GM19239 (cell line): ENCODE measurements at places on chromosomes 3 and 15.
A peak's percentile ranks its signal among the peaks of the same experiment; 100 is the strongest.

DNA sequence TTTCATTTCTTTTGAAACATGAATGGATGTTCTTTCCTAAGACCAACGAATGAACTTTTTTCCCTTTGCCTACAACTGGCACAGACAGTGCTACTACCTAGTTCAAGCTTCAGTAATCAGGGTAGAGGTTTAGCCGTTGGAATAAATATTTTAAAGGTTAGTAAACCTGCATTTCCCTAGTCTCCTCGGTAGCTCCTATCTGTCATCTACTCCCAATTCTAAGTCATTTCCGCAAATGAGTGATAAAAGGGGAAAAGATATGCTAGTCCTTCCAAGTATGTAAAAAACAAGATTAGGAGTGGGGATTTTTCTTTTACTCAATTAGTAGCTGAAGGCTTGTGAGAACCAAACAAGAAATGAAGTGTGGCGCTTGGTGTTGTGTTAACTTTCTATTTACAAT is 15.2 kb downstream of the SLTM start:
- no peak for DNase-seq

DNA sequence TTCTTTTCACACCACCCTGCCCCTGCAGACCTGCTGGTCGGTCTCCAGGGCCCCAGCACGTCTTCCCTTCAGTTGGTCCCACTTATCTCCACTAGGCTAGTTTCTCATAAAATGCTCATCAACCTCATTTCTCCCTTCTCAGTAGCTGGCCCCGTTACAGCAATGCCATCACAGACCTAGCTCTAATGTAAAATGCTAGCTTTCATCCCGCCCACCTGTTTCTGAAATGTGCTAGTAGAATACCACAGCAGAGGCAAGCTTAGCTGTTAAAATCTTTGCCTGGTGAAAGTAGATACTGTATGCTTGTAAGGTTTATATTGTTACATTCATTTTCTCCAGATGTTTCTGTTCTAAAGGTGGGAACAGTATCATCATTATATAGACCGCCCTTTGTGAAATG is 13.1 kb downstream of the MKRN2OS start:
- no peak for DNase-seq

- DNase-seq, result no peak
Observed at GRCh38 chr3:39228496-39228895, 36.1 kb upstream of the XIRP1 start.

GRCh38 chr3:23019596-23020300 is 183.4 kb upstream of the UBE2E2 start:
- DNase-seq, result no peak

DNA sequence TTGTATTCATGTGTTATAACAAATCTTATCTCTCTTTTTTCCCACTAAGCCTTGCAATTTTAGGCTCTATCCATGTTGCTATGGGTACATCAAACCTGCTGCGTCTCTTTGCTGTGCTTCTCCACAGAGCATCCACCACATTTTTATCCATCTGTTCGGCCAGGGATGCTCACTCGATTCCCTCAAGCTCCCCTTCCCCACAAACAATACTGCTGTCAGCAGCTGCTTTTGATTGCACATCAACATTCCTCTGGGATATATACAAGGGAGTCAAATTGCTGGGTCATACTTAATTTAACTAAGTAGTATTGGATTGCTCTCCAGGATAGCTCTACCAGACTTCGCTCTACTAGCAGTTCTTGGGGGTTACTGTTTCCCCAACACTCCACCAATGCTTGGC is 36.8 kb downstream of the TMEM108 start:
- DNase-seq, result no peak

DNA sequence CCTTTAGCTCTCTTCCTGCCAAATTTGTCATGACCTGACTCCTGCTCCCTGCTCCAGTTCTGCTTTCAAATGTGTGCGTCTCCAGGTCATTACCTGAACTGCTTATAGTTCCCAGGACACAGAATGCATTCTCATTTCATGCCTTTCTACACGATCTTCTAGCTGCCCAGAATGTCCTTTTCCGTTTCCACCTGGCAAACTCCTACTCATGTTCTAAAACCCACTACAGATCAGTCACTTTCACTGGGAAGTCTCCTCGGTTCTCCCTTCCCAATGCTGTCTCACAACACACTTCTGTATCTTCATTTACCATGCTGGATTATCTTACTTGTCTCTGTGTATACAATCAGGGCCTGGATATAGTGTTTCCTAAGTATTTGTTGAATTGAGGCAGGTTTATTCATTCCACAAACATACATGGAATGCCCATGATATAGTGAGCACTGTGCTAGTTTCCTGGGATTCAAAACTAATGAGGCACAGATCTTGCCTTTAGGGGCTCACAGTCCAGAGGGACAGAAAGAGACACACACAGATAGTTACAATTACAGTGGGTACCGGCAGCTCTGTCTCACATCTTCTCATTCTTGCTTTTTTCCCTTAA is 1.6 kb upstream of the NOX5 start:
- no peak for DNase-seq

DNA sequence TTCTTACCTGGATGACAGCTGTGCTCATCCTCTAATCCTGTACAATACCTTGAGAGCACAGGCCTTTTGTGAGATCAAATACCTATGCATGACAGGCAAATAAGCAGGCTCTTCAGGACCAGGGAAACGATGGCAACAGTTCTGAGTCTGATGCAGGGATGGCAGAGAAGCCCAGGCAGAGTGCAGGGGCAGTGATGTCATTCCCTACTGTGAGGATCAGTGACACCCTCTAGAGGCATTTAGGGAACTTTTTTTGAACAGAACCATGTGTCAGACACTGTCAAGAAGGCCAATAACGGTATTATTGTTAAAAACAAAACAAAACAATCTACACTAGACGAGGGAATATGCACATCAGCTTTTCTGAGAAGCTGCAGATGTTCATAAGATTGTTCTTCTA is 314.8 kb upstream of the CTDSPL start:
- DNase-seq, result peak; percentile 12
